Fibroblast of skin of abdomen (primary cell): ENCODE measurements at places on chromosomes 4 and X.

DNA sequence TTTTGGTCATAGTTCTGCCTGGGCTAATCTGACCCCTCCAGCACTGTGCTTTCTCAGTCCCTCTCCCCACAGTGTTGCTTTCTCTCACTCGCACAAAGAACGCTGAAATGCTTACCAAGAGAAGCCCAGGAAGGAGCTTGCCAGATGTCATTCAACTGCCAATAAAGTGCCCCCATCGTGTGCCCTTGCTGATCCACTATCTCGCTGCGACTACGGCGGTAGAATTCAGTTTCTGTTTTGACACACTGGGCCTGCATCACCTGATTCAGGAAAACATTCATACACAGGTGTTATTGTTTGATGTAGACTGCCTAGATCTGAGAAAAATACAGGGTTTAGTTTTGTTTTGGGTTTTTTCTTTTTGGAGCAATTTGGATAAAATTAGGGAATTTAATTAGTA lies 121.2 kb downstream of the MANBA start:
- no peak for DNase-seq

DNA sequence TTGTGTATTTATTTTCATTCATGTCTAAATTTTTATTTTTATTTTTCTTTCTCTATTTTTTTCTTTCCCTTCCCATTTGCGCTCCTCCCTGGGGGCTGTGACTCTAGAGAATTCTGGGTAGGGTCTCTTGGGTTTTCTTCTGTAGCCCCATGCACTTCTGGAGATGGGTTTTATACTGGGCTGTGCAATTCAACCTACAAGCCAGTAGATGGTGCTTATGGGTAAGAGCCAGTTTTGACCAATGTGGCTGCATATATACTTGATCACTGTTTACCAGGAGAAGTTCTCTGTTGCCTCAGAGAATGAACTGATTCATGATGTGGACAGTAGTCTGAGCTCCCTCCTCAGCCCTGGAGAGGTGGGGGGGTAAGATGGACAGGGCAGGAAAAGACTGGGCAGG lies 614.6 kb downstream of the PCDH19 start:
- DNase-seq = no peak

- DNase-seq = peak; percentile 57
Observed at GRCh38 chr4:19905024-19905423, 346.7 kb upstream of the SLIT2 start.

GRCh38 chr4:116982656-116983055 lies 102.7 kb downstream of the TRAM1L1 start:
- no peak for DNase-seq

DNA sequence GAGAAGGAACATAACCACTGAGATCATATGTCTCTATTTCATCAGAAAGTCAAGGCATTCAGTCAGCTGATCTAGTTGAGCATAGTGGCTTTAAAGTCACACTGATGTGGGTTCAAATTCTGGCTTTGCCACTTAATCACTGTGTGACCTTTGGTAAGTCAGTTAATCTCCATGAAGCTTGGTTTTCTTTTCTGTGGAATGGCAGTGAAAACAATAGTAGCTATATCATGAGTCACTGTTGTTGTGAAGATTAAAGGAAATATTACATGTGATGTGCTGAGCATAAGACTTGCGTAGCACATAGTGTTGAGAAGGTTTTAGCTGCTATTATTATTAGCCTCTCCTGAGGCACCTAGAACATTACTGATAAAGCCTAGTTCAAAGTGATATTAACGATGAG lies 242.2 kb downstream of the FMR1NB start:
- DNase-seq = no peak

DNA sequence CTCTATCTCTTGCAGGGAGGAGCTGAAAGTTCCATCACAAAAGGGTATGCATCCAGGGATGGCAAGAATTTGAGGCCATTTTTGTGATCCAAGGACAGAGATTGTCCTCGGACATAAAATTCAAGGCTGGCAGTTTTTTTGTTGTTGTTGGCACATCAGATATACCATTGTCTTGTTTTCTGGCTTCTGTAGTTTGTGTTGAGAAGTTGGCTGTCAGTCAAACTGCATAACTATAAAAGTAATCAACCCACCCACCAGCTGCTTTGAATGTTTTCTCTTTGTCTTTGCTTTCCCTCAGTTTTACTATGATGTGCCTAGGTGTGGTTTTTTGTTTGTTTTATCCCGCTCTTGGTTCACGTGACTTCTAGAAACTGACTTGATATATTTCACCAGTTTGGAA lies 21.6 kb upstream of the PDZD4 start:
- DNase-seq = no peak

GRCh38 chr4:147096667-147097604 lies 151.3 kb upstream of the TTC29 start:
- peak; percentile 60 for DNase-seq

GRCh38 chr4:118865091-118865708 lies 23.5 kb upstream of the SYNPO2 start:
- peak; percentile 55 for DNase-seq

DNA sequence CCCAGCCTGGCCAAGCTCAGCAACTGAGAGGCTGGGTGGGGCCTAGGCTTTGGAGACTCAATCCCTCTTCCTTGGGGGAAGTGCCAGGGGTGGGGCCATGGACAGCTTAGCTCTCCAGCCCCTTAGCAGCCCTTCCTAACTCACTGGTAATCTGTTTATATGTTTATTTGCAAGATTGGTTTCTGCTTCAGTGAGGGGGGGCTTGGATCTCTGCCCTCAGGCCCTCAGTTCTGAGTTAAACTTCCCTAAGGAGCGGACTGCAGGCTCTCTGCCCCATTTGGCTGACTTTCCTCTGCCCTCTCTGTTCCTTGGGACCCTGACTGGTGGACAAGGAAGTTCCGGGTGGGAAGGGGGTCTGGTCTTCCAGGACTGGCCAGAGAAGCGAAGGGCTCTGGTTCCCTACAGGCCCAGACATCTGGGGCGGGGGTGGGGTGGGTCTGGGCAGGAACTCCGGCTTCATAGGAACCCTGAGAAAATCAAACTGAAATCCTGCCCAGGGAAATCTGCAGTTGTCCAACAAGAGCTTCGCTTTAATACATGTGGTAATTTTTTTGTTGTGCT lies 51.4 kb downstream of the NALF2 start:
- DNase-seq = no peak

GRCh38 chr4:152691761-152692160 lies 12.0 kb upstream of the TMEM154 start:
- DNase-seq = no peak

- no peak for DNase-seq
Observed at GRCh38 chrX:4397471-4397870, 684.0 kb upstream of the PRKX start.

DNA sequence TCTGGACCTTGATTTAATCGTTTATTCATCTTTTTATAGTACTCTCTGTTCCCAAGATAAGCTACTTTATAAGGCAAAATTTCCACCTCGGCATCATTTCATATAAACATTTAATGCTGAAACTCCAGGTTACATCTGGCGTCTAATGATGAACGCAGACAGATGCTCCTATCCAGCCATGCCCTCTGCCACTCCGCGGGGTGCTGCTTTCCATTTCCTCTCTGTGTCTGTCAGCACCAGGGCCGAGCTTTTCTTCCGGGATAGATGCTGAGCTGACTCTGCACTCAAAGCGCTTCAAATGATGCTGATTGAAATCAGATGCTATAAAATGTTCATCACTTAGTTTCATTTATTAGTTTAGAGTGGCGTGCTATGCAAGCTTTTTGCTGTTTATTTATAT lies 80.5 kb upstream of the HELT start:
- no peak for DNase-seq

DNA sequence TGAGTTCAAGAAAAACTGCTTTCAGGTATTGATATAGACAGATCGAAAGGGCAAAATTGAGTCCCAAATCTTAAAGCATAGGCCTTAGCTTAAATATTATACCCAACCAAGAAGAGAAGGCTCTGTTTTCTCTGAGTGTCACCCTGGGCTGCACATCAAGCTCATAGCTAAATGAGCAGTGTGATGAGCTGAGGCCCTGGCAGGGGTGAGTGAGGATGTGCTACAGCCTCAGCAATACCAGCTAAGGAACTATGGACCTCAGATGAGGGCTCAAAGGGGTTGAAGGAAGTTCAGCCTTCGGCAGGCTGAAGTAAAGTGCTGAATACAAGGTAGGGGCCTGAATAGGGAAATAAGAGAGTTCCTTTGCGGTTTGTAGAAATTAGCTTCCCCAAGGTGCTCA lies 79.3 kb downstream of the FAM114A1 start:
- DNase-seq = no peak

GRCh38 chr4:53476232-53477037 lies 99.0 kb downstream of the FIP1L1 start:
- DNase-seq = peak; percentile 99

DNA sequence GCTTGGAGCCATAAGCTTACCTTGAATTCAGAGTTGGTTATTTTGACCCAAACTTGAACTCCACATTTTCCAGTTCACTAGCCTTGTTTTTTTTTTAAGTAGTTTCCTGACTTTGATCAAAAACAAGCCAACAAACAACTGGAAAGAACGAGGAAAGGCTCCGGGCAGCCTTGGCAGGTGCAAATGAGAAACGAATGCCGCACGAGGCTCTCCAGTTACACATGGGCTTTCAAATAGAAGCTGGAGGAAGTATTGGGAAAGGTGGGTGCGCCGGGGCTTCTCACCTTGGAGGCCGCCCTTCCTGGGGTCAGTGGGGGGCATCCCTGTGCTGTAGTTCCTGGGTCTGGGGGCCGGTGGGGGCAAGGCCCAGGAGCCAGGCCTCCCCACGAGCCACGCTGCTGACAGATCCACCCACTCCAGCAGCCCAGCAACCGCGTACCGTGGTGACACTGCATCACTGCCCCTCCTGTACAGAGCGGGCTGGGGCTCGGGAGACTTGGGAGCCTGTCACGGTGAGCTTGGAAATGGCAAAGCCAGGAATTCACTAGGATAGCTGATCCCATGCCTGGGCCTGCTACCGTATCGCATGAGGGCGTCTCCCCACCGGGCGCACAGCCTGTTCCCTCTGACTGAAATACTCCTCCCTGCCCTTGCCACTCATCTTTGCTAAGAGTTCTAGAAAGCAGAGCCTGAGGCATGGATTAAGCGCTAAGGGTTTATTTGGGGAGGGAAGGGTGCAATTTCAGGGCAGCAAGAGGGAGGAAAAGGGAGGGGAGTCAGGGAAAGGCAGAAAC lies 50.9 kb upstream of the ADRA2C start:
- DNase-seq = no peak

GRCh38 chrX:137792214-137792613 lies 226.3 kb downstream of the ZIC3 start:
- DNase-seq = no peak

DNA sequence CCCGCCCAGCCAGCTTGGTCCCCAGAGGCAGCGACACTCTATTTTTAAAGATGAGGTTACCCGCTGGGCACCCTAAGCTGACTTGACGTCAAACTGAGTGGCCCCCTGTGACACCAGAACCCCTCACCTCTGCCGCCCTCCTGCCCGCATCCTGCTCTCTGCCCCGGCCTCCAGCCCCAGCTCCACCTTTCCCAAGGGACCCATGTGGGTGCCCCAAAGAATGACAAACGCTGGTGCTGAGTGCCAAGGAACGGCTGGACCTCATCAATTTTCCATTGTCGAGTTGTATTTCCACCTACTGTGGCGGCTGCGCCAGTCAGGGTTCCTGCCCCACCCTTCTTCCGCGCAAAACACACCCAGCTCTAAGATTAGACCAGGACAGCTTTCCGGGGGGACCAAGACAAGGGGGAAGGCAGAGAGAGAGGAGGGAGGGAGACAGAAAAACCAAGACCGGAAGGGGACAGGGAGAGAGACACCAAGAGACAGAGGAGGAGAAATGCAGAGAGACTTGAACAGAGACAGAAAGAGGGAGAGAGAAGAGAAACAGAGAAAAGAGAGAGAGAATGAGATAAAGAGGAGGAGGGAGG lies 2.0 kb downstream of the PRKX start:
- no peak for DNase-seq

- no peak for DNase-seq
Observed at GRCh38 chr4:69576251-69576877, 63.1 kb downstream of the UGT2A2 start.

GRCh38 chr4:167031534-167032156 lies 202.6 kb downstream of the SPOCK3 start:
- peak; percentile 5 for DNase-seq

DNA sequence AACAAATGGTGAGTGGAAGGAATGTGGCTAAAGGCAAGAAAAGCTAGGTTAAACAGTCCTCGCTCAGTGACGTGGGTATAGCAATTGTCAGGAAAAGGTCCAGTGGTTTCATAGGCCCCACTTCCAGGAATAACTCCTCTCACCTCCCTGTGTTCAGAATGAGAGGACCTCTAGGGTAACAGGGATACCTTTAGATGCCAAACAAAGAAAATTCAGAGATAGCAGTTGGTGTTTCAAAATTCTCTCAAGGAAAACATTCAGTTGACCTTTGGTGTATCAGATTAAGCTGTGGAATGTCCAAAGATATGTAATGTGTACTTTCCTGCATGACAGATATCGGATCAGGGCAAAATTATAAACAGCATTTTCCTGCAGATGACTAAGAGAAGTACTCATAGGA lies 155.9 kb downstream of the ARHGAP6 start:
- no peak for DNase-seq

DNA sequence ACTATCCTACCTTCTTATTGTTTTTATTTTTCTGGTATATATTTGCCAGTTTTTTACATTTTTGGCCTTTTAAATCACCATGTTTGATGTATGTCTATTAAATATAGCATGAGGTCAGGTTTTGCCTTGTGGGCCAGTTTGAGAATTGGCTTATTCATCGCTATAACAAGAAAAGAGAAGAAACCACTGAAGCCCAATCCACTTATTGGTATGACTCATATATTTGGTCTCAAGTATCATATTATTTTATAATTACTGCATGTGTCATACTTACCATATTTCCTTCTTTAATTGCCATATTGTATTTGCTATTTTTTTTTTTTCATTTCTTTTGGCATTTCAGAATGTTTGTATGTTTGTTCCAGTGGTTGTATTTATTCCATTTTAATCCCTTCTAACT lies 99.3 kb downstream of the IRF2 start:
- peak; percentile 32 for DNase-seq

GRCh38 chr4:39390603-39391002 lies 16.1 kb upstream of the KLB start:
- DNase-seq = no peak

- DNase-seq = peak; percentile 18
Observed at GRCh38 chr4:153825691-153826090, 36.8 kb upstream of the SFRP2 start.

DNA sequence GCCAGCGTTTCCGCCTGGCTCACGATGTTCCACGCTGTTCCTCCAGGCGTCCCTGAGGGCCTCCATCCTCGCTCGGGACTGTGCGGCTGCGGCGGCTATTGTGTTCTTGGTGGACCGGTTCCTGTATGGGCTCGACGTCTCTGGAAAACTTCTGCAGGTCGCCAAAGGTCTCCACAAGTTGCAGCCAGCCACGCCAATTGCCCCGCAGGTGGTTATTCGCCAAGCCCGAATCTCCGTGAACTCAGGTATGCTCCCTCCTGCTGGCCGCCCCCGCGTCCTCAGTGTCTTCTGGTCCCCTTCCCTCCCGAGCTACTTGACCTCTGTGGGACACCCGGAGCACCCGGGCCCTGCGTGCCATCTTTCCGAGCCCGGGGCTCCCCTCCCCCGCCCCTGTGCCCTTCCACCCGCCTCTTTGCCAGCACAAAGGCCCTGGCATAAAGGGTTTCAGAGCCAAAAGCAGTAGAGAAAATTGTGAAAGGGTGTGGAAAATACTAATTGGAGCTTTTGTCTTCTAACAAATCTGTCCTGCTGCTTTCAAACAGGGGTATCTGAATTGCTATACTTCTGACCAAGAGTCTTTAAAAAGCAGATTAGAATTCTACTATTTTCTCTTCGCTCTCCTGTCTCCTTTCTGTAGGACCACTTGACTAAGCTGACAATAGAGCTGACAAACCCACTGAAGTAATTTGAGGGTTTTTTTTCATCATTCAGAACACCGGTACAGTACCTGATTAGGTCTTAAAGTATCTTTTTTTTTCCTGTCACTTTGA lies 104.0 kb downstream of the NEUROG2 start:
- no peak for DNase-seq
